ENCODE measurements at places on chromosomes 1 and 21.

DNA sequence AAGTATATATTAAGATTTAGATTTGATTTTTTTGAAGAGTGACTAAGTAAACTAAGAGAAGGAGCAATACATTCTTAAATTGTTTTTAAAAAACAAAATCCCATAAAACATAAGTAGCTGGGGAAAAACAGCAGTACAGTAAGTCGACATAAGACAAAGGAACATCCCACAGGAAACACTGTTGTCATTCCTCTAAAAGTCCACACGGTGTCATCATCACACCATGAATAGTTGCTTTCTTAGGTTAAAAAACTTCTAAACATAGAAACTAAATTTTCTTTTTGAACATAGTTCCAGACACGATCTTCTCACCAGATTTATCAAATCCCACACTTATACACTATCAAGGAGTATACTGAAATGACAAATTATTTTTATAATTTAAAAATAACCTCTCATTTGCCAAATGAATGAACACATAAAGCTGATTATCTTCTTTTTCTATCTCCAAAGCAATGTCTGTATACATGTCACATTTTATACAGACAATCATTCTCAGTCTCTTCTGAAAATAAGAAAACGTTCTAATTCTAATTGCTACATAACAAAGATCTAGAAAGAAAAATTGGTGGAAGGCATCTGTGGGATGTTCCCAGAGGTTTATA lies 15.8 kb downstream of the ODF2L start:
- no peak for DNase-seq

DNA sequence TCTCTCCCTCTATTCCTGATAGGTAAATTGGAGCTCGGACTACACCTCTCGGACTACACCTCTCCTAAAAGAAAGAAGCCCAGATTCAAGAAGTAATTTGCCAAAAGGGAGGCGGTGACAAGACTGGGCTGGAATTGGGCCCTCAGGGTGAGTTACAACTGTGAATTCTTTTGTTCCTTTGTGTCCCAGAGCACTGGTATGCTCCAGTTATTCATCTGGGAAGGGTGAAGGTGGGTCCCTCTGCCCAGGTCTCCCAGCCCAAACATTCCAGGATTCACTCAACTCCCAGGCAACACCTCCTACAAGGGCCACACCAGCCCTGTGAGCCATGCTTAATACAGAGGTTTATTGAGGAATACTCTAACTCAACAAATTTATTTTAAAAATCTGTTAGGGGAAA lies 69.2 kb downstream of the LMX1A start:
- no peak for DNase-seq

DNA sequence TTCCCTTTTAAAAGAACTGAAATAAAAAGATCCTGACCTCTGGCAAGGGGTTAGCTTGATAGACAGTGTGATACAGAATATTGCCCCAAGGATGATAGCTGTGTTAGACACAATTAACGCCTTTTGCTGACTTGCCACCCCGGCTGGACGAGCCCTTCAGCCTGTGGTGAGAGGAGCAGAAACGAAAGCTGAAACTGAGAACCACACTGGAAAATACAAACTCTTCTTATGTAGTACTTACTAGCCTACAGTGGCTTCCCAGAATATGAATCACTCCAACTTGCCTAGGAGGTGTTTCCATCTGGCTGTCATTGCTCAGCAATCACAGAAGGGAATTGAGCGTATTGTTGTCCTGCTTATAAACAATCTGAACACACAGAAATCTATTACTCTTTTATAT lies 22.9 kb downstream of the SAMSN1 start:
- DNase-seq = no peak

DNA sequence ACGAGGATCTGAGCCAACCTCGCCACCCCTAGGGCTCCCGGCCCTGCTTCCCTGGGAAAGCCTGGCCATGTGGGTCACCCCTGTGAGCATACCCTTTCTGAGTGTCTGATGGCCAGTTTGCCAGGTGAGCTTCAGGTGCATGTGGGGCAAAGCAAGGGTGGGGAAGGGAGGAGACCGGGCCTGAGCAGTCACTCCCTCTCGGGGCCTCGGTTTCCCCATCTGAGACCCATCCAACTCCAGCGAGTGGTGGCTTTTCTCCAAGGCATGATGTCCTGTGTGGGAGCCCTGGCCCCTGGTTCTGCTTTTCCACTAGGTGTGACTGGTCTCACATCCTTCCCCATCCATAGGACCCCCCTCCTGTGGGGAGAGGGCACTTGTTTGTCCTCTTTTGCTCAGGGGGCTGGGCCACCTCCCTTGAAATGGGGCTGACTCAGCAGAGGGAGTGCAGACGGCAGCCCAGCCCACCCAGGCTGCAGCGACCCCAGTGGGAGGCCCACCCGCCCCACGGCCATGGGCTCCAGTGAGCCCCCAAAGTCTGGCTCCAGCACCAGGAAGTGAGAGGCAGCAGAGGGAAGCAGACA lies 1.7 kb upstream of the WNT9A start:
- DNase-seq = no peak

All from activated gamma-delta T cell (primary cell).